ENCODE measurements at places on chromosomes 5 and 9.

GRCh38 chr5:108461628-108462367 is 79.9 kb upstream of the FBXL17 start:
- peak; percentile 12 for DNase-seq

GRCh38 chr5:76450054-76450453 is 47.0 kb downstream of the IQGAP2 start:
- DNase-seq = no peak

DNA sequence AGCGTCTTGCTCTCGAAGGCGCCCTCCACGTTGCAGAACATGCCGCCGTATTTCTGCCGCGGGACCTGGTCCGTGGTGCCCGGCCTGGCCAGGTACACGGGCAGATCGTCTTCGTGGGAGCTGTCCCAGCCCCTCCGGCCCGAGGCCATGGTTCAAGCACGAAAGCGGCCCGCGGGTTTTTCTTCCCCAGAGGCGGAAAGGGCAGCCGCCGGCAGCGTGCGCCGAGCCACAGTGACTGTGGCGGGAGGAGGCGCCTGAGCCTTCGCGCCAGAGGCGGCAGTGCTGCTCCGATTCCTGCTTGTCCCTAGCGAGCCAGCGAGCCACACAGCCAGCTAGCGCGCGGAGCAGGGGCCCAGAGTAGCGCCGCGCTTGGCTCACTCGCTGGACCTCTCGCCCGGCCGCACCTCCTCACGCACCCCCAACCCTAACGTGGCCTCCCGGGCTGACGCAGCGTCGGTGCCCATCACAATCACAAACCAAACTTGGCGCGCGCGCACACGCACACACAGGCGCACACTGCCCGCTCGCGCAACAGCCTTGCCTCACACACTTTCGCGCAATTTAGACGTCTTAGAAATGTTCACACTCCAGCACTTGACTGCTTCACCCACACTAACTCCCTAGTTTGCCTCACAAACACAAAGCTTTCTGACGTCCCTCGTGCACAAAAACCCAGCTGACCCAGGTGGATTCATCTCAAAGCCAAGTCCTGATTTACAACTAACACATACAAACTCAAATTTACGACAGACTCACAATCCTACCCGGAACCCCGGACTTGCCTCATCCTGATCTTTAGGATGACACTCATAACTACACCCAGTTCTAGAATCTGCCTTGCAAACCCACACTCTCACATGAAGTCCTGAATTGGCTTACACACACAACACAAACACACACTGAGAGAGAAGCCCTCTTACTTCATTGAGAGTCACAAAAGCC is at the start of gene DPYSL3:
Gene DPYSL3, minus strand, starts transcription at position 359 of the 942 bp plus-strand sequence. Its CDS starts 210 bp downstream, at position 149.
- no peak for DNase-seq

DNA sequence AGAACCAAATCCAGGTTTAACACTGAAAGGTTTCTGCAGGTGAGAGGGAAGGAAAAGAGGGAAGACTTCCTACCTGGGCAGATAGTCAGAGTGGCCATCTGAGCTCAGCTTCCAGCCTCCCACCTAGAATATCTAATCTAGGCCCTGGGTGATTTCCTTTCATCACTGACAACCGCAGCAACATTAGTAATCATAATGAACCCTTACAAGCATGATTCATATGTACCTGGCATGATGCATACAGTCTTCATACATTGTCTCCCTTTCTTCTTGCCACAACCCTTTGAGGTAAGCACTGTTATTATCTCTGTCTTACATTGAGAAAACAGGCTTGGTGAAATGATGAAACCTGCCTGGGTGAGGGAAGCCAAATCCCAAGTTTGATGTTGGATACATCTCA is 13.5 kb downstream of the AFAP1L1 start:
- DNase-seq = no peak

GRCh38 chr9:77827104-77827784 is 179.1 kb upstream of the GNA14 start:
- no peak for DNase-seq

DNA sequence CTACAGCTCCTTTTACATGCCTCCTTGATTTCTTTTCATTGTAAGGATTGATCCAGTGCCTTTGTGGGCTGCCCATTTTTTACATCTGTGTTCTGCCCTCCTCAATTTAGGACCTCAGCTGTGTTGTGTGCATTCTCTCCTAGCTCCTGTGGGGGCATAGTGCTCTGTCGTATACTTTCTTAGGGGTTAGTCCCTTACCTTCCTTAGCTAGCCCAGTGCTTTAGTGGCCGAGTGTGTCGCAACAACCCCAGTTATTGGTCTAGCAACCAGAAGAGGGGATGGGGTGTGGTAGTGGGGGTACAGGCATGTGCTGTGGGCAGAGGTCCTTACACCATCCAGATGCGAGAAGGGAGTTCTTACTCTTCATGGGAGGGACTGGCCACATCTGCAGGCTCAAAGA is 12.1 kb downstream of the MTRR start:
- DNase-seq = no peak

- no peak for DNase-seq
Observed at GRCh38 chr5:154284433-154284832, 93.9 kb downstream of the GALNT10 start.

- no peak for DNase-seq
Observed at GRCh38 chr9:7777771-7778170, 21.8 kb downstream of the DMAC1 start.

DNA sequence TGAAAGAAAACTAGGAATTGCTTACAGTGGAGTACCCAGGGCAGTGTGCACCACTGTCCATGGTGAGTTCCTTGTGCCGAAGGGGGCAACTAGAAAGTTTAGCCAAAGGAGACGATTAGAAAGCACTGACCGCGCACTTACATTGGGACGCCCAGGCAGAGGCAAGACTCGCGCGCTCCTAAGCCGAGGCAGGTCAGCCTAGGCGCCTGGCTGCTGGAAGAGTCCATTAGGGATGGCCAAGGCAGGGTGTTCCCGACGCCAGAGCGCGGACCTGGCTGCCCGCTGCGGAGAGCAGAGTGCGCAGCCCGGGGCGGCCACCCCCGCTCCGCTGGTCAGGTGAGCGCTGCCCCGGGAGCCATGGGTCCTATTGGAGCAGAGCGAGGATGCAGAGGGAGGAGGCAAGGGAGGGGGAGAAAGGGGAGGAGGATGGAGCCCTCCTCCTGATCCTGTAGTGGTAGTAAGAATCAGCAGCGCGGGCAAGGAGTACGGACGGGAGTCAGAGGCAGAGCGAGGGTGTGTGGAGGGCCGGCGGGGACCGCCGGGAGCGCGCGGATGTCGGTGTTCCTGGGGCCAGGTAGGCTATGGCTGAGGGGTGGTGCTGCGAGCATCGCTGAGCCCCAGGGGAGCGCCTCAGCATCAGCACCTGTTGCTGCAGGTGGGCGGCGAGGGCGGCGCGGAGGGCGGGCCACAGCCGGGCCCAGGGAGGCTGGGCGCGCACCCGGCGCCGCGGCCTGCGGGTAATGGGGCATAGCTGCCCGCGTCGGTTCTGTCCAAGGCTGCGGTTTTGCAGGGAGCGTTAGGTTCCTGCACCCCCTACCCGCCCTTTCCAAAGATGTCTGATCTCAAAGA is at the start of gene ADGRV1:
Gene ADGRV1, plus strand, starts transcription at position 454 of the 849 bp plus-strand sequence. Its CDS starts 99 bp downstream, at position 553.
- no peak for DNase-seq

DNA sequence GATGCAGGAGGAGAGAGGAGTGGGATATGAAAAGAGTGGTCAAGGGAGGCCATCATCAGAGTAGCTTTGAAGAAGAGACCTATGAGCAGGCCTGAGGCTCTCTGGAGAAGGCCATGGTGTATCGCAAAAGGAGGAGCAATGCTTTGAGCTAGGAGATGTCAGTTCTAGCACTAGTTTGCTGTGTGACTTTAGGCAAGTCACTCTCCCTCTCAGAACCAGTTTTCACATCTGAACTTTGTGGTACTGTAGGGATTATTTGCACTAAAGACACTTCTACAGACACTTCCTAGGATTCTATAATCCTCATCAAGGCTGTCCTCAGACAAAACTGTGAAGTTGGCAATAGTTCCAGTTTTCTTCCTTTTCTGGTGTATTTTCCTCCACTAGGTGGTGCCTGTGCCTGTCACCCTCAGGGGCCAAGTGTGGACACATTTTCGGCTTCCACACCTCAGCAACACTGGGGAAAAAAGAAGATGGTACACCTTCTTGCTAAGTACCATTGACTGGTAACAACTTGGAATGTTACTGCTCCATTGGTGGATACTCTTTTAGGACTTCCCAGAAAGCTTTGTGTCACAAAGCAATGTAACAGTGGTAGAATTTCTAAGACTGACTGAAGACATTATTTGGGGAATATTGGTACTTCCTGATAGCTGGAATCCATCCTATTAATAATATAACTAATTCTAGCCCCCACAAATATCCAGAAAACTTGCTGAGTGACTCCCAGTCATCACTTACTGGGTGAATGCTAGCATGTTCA is 9.9 kb downstream of the PAPPA start:
- no peak for DNase-seq

DNA sequence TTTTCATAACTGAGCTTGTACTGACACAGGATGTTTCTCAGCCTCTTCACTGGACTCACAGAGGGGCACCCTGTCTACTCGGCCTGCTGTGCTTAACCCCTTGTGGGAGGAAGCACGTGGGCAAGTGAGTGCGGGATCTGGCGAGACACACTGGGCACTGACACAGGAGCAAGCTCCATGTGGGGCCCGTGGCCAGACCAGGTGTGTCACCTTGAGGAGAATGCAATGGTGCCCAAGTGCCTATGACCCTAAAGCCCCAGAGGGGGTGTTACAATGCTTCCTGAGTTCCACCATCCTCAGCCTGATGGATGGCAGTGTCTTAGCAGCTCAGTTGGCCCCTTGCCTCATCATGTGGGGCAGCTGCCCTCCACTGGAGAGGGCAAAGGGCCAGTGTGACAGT is 128.9 kb downstream of the ALDH1A1 start:
- no peak for DNase-seq

GRCh38 chr5:72245951-72246532 is 74.0 kb downstream of the MRPS27 start:
- no peak for DNase-seq

- no peak for DNase-seq
Observed at GRCh38 chr9:21672761-21673160, 129.7 kb upstream of the MTAP start.

DNA sequence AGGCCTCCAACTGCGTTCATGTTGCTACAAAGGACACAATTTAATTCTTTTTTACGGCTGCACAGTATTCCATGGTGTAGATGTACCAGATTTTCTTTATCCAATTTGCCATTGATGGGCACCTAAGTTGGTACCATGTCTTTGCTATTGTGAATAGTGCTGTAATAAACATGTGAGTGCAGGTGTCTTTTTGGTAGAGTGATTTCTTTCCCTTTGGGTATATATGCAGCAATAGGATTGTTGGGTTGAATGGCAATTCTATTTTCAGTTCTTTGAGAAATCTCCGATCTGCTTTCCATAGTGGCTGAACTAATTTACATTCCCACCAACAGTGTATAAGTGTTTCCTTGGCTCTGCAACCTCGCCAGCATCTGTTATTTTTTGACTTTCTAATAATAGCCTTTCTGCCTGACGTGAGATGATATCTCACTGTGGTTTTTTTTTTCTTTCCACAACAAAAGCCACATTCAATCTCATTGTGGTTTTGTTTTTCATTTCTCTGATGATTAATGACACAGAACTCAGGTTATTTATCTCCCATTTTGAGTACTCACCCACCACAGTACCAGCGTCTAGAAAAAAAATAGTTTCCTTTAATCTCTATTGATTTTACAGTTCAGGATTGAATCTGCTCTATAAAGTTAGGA is 21.9 kb downstream of the ARRDC3 start:
- DNase-seq = no peak

GRCh38 chr5:164893071-164893470 is 1387.7 kb downstream of the MAT2B start:
- no peak for DNase-seq

- peak; percentile 23 for DNase-seq
Observed at GRCh38 chr5:107997338-107997980, 326.7 kb upstream of the EFNA5 start.

DNA sequence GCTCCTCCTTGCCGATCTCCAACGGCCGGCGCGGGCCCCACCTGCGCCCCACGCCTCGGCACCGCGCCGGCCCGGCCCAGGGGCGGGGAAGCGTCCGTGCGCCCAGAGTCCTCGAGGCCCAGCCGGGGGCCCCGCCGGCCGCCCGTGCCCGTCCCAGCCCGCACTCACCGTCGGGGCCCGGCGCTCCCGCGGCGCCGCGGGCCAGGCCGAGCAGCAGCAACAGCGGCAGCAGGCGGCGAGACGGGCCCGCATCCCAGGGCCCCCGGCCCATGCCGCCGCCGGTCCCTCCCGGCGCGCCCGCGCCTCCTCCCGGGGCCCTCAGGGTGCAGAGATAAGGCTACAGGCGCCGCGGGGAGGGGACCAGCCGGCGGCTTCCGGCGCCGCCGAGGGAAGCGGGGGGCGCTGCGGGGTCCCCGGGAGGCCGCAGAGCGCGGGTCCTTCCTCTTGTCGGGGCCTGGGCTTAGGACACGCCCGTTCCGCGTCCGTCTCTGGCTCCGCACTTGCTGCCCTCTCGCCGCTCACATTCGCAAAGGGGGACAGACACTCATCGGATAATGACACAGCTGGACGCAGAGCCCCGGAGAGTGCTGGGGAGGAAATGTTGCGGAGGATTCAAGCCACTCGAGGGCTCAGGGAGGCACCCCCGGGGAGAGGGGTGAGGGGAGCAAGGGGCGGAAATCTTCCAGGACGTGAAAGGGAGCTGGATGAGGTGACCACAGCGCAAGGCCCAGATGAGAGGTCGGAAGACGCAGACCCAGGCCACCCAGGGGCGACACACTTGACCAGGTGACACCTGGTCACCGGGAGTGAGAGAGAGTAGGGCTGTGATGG is at the start of gene SUSD1:
Gene SUSD1, minus strand, starts transcription at position 333 of the 831 bp plus-strand sequence. Its CDS starts 62 bp downstream, at position 271.
- DNase-seq = no peak

- DNase-seq = peak; percentile 54
Observed at GRCh38 chr5:172178991-172179989, 8.7 kb downstream of the STK10 start.

- no peak for DNase-seq
Observed at GRCh38 chr9:71774920-71775319, 6.6 kb upstream of the CEMIP2 start.

DNA sequence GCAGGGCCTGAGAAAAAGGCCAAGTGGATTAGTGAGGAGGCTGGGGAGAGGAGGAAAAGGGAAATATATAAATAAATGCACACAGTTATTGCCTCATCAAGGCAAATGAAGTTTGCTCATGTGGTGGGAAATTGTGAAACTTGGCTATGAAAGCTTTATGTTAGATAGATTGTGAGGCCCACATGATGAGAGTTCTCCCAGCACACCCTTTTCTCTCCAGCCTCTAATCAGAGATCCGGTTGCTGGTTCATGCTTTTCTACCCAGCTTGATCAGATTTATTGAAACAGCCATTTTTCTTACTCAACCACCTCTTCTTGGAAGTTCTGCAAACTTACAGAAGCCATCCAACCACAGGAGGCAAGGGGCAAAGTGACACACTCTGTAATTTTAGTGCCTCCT is 125.8 kb upstream of the KLF4 start:
- no peak for DNase-seq

DNA sequence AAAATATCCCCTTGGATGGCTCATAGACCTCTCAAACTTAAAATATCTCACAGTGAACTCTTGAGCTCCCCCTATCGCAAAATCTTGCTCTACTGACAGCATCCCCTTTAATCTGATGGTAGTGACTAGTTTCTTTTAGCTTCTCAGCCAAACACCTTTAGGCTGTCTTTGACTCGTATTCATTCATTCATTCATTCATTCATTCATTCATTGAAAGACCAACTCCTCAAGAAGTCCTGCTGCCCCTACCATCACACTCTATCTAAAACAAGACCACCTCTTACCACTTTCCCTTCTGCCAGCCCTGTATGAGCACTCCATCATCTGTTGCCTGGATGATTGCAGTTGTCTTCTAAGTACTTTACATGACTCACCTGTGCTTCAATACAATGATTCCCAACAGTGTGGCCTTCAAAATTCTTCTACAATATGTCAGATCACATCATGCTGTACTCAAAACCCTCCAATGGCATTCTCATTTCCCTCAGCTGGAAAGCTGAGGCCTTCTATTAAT is 46.8 kb downstream of the ITGA2 start:
- DNase-seq = no peak

- DNase-seq = no peak
Observed at GRCh38 chr5:10451137-10451824, 9.6 kb downstream of the ROPN1L start.
